ENCODE measurements at places on chromosomes 5 and 9.

GRCh38 chr9:100602342-100602801 is 24.5 kb downstream of the CAVIN4 start:
- DNase-seq, result peak; percentile 70

DNA sequence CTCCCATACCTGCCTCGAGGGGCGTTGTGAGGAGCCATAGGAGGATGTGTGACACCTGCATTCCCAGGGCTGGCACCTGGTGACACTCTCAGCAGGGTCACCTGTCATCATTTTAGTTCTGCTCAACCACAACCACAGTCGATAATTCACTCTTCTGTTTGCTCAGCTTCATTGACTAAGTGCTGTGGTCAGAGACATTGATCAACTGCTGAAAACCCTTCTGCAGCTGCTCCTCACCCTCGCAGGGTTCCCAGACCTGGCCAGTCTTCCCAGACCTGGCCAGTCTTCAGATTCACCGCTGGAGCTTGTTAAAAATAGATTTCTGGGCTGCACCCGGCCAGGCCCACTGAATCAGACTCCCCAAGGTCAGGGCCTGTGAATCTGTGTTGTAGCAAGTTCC is 92.8 kb downstream of the MVB12B start:
- no peak for DNase-seq

DNA sequence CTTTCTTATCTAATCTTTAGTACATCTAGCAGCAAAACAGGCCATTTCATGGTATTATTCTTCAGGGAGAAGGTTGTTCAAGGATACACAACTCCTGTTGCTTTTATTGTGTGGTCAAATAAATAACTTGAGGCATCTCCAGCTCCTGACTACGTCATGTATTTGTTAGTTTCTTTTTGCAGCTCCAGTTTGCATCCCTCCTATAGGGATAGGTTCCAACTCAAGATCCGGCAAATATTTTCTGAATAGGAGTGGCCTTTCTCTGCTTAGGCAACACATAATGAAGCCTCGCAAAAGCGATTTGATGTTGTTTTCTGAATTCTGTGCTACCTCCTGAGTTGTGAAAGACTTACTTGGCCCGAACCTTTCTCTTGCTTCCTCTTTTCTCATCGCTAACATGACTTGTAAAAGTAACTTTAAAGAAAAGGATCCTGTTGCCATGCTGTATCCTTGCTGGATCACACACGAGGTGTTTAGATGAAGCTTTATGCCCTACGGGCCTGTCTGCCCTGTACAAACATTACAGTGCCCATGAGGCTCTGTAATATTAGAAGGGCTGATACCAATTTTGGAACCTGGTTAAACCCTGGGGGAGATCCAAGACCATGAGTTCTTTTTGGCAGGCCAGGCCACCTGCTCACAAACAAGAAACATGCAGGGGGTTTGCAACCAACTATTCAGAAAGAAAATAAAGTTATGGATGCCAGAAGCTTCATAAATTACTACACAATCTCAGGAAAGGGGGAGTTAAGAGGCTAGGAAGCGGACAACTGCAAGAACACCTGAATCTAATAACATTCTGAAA is 149.8 kb upstream of the FGF10 start:
- DNase-seq, result no peak

DNA sequence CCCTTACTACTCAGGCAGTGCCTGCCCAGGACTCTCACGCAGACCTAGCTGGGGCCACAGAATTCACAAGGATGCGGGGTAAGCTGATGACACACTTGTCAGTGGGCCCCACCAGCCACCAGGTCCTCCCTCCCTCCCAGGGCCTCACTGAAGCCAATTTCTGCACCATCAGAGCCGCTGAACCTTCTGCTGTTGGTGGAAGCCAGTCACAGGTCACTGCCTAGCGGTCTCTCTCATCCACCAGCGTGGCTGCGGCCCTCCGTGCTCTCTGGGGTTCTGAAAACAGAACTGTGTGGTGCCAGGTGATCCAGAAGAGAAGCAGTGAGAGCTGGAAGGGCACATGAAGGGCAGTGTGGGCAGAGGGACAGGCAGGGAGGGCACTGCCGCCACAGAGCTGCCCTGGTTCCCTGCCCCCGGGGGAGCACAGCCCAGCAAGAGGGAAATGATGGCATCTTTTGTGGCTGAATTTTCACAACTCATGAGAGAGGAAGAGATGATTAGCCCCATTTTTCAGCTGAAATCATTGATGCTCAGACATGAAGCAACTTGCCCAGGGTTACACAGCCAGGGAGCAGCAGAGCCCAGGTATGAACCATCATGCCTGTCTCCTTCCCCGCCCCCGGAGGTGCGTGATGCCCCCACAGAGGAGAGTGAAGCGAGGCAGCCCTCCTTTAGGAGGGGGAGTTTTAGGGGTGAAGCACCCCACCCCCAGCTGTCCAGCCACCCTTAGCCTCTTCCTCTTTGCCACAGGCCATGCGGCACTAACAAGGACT is 41.4 kb upstream of the CPLX2 start:
- no peak for DNase-seq

- no peak for DNase-seq
These were observed 6.4 kb upstream of the MEF2C start for GRCh38 chr5:88889189-88890069.

GRCh38 chr5:153970496-153970895 is 68.2 kb downstream of the FAM114A2 start:
- DNase-seq, result no peak

- no peak for DNase-seq
These were observed 464.3 kb downstream of the GADD45G start for GRCh38 chr9:90069085-90069484.

GRCh38 chr9:132517815-132518550 is 64.4 kb upstream of the BARHL1 start:
- DNase-seq, result no peak

DNA sequence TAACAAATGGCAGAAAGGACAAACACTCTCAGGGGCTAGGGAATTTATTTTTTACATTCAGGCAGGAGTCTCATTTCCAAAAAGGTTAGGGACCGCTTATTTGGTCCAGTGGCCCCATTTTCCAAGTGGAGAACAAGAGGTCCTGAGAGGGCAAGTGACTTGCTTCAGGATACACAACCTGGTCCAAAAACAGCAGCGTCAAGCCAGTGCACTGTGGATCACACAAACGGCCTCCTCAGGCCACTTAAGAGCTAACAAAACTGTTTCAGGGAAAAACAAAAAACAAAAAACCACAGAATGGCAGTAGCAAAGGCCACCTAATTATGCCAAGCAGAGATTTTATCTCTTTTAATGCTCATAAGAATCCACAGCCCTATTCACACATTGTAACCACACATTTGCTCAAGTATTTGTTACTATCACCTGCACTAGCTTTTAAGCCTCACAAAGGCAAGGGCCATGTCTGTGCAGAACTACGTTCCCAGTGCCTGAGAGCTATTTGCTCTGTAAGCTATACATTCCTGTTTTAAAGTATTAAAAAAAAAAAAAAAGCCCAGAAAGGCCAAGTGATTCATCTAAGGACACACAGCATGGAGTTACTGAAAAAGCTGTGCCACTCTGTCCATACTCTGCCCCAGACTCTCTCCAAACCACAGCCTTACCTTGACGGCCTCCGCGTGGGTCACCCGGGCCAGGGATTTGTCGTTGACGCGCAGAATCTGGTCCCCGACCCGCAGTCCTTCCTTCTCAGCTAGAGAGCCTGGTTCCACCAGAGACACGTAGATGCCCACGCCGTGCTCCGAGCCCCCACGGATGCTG is 1.5 kb downstream of the WHRN start:
- no peak for DNase-seq
